Fibroblast of villous mesenchyme (primary cell): ENCODE measurements at places on chromosomes 11 and 22.

DNA sequence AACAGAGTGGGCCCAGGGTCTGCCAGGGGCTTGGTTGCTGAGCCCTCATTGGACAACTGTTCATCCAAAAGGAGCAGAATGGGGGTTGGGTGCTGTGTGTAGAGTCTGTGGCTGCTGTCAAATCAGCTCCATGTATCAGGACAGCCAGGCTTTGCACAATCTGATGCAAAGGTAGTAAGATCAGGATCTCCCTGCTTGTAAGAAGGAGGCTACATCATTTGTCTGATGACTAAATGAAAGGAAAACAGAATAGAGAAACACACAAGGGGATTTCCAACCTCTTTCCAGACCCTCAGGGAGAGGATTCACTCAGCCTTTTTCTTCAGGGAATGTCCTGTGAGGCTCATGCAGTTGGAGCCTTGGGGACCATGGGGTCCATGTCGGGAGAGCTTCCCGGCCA, 7.2 kb downstream of the MICAL2 start:
- no peak for DNase-seq

DNA sequence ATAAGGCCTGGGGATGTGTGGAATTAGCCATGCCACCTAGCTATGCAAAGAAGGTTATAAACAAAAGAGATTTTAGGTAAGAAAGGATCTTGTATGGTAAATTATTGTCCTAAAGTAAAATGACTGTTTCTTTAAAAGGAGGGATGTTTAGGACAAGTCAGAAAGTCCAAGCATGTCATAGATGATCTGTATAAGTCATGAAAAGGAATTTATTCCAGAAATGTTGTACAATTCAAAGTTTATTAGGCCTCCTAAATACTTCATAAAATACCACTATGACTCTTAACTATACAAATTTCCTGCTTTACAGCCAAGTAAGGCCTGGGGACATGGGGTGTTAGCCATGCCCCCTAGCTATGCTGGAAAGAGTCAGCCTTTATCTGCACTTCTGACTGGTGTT, 22.7 kb downstream of the OR5A2 start:
- no peak for DNase-seq

DNA sequence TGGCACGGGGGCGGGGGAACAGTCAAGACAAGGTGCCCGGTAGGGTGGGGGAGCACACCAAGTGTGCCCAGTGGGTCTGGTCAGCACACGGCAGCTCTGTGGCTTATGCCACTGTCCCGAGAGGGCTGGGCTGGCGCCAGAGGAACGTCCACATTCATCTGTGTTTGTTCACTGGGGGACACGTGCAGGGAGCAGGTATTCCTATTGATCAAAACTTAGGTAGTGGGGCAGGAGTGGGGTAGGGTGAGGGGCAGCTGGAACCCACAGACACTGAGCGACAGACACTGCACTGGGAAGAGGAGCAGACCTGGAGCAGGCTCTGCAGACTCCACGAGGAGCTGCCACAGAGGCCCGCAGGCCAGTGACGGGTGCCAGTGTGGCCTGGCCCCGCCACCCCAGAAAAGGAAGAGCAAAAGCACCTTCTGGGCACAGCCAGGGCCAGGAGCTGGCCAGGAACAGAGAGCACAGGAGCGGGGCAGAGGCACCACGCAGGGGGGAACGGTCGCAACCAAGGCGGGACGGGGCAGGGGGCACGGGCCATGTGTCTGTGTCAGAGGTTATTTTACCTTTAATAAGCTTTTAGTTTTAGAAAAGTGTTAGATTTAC, 2.1 kb upstream of the MOB2 start:
- no peak for DNase-seq

GRCh38 chr11:128859563-128860441, 7.3 kb downstream of the KCNJ1 start:
- peak; percentile 59 for DNase-seq

- no peak for DNase-seq
Measured at GRCh38 chr11:6734616-6735015, 37.2 kb downstream of the OR2AG2 start.

DNA sequence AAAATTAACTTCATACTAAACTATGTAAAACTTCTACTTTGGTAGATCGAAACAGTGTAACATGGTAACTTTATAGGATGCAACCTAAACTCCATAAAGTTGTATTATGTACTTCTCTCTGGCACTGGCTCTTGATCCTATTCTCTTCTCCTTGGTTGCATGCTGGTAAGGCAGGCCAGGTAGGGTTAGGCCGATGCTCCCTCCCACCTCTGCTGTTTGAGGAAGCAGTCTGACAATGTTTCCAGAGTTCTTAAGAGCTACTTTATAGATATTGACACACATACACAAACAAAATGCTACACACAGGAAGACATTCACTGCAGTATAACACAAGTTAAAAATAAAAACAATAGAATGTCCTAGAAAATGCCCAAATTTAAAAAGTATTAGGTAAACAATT, 22.5 kb downstream of the CTSC start:
- no peak for DNase-seq

GRCh38 chr11:57379732-57380131, 1.2 kb downstream of the PRG3 start:
- DNase-seq, result peak; percentile 23

DNA sequence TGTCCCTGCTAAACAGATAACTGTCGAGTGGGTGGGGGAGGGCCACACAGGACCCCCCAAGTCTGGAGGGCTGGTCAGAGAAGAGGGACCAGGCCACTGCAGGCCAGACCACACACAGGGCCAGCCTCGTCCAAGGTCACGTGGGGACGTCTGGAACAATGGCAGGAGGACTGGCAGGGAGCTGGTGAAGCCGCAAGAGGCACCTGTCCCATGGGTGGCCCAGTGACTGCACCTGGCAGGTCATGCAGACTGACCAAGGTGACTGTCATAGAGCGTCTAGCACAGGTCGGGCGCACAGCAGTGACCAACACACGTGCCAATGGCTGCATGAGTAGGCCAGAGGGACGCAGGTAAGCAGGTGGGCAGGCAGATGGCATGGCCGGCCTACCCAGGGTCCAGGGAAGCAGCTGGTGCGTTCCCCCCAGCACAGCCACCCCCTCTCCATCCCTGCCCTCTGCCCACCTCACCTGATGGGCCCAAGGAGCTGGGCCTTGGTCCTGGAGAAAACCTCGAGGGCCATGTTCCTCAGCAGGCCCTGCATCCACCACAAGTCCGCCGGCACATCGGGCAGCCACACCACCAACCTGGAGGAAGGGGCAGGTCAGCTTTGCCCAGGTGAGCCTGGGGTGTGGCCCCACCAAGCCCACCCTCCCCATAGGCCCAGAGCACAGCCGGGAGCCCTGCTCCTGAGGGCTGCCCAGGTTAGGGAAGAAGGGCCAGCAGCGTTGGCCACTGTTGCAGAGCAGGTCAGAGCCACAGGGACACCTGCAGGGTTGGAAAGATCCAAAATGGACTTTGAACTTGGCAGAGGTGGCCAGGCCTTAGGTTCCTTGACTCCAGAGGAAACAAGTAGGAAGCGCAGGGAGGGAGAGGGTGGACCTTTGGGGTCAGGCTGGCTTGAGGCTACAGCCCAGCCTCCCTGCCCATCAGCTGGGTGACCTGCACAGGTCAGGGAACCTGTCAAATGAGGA, 10.4 kb downstream of the PNPLA5 start:
- DNase-seq, result no peak

- no peak for DNase-seq
Measured at GRCh38 chr22:44940130-44940529, 69.7 kb downstream of the PHF21B start.

- DNase-seq, result peak; percentile 38
Measured at GRCh38 chr11:123301696-123302400, 106.8 kb upstream of the CLMP start.

DNA sequence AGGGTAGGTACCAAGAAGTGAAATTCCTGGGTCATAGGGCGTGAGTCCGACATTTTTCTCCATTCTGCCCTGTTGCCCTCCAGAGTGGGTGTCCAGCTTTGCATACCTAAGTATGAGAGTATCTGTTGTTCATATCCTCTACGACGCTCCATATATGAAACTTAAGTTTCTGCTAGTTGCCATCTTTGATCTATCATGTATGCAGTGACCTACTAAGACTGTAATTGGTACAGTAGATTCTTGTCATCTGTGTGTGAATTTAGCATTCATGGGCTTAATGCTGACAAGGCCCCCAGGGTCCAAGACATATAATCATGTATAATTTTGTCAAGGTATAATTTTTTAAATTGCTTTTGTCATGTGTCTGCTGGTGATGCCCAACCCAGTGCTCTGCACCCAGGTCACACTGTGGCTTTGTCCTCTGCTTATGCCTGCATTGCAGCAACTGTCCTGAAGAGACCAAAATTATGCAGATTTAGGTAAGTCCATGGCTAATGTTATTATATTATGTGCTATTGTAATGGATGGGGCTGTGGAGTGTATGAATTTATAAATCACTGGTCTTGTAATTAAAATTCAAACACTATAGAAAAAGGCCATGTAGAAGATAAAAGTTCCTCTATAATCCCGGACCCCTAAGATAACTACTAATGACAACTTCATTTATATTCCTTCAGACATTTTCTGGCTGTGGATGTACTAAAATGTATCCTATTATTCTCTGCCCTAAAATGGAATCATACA, 12.2 kb downstream of the NEAT1 start:
- peak; percentile 52 for DNase-seq

DNA sequence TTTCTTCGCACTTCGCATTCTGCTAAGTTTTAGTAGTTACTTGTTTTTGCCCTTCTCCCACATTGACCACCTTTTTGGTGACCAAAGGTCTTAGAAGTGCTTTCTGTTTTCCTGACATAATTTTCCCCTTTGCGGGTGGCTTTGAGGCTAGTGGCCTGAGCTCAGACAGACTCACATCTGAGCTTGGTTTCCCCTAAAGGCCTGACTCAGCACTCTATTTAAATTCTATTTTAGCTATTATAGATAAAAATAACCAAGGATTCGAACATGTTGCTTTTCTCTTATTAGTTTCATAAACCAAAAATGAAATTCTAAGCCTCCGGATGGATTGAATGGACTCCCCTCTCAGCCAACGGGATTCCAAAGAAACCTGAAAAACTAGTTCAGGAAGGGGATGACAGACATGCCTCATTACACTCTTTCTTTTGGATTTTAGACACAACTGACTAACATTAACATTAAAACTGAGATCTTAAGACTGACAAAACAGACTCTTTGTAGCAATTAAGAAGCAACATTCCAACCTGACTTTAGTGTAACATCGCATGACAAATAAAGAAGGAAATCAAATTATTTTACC, 258.5 kb downstream of the LUZP2 start:
- no peak for DNase-seq
